Stimulated activated CD4-positive, alpha-beta T cell treated with anti-CD3 and anti-CD28 coated beads, Interleukin-4, amount 100 ng/mL, for 48 hours (primary cell): ENCODE measurements at places on chromosomes 5 and 9.
A peak's percentile ranks its signal among the peaks of the same experiment; 100 is the strongest.

GRCh38 chr9:136826703-136827582 lies 15.3 kb upstream of the AJM1 start:
- no peak for DNase-seq

- DNase-seq = no peak
Observed at GRCh38 chr9:14741369-14741768, 18.8 kb upstream of the CER1 start.

DNA sequence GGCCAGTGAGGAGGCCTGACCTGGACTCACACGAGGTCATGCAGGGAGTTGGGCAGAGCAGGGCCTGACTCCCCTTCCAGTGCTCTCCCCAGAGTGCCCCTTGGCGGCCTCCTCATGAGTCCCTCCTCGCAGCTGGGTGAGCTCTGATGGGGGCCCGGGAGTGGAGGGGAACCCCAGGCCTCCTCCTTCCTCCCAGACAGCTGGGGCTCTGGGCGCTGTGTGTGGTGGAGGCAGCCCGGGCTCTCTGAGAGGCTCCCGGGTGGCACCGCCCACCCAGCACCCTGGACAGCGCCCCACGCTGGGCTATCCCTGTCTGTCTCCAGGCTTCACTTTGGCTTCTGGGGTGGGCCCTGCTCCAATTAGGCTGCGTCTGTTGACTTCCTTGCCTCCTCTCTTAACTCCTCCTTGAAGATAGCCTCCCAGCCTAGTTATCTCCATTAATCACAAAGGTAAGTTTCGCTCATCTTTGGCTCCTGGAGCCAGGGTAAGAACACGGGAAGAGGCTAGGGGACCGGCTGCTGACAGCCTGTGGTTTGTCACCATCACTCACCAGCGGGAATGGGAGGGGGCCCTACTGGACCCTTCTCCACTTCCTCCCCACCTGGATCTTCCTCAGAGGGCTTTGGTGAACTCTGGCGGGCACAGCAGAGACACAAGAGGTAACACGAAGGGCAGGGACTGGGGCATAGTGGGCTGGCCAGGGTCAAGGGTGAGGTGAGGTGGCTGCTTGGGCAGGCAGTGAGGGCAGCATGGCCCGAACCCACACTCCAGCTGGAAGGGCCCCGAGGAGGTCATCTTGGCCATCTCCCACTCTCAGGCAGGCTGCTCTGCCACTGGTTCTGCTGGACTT lies 13.1 kb downstream of the PSD2 start:
- peak; percentile 50 for DNase-seq

- no peak for DNase-seq
Observed at GRCh38 chr9:120078112-120078511, 501.9 kb downstream of the CDK5RAP2 start.

DNA sequence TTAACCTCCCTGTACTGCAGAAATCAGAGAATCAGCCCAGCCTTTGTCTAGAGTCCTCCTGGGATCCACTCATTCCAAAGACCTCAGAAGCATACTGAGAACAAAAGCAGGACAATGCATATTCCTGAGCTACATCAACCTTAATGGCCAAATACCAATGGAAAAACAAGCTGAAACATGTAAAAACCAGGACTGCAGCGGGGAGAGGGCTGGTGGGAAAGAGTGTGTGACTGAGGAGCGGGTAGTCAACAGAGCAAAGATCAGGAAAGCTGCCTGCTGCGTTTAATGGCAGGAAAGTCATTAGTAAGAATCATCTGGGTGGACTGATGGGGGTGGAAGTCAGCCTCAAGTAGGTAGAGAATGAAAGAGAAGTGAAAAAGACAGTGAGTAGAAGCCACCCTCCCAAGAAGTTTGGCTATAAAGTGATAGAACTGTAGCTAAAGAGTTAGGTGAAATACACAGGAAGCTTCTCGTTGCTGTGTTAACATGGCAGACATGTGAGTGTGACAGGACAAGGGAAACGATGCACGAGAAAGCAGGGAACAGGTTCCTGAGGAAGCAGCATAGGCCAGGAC lies 88.1 kb downstream of the OTULIN start:
- DNase-seq = no peak

DNA sequence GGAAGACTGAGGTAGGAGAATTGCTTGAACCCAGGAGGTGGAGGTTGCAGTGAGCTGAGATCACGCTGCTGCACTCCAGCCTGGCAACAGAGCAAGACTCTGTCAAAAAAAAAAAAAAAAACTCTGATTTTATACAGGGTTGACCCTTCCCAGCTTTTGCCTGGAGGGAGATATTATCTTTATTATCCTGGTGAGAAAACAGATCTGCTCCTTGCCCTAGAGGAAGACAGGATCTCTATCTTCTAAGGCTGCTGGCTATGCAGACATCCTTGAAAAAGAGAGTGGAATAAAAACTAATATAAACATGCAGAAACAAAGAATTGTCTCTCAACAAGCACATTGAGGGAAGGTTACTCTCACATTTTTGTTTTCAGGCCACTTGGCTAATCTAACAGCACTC lies 1503.4 kb upstream of the WWC1 start:
- no peak for DNase-seq

GRCh38 chr5:75364571-75365280 lies 27.7 kb downstream of the HMGCR start:
- DNase-seq = no peak

DNA sequence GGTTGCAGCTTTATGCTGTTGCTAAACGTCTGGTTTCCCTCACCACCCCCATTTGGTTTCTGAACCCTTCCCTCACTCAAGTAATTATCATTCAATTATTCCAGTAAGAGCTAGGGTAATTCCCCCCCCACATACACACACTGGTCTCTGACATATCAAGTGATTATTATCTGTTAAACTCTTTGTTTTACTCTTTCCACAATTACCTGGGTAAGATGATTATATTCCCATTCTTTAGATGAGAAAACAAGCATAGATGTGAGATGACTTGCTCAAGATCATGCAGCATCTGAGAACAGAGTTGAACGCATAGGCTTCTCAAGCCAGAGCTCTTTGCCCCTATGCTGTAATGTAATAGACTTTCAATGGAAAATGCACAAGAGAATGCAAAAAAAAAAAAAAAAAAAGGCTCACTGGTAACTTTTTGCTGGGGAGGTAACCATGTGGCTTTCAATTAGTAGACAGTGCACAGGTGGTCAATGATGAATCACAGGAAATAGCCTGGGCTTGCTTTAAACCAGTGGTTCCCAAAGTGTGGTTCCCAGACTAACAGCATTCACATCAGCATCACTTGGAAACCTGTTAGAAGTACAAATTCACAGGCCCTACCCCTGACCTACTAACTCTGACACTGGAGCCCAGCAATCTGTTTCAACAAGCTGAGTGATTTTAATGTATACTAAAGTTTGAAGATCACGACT lies 87.6 kb downstream of the PIK3R1 start:
- peak; percentile 16 for DNase-seq

GRCh38 chr9:129773262-129774048 lies 20.6 kb upstream of the PTGES start:
- no peak for DNase-seq

- DNase-seq = no peak
Observed at GRCh38 chr9:121388140-121388905, 18.3 kb upstream of the STOM start.

DNA sequence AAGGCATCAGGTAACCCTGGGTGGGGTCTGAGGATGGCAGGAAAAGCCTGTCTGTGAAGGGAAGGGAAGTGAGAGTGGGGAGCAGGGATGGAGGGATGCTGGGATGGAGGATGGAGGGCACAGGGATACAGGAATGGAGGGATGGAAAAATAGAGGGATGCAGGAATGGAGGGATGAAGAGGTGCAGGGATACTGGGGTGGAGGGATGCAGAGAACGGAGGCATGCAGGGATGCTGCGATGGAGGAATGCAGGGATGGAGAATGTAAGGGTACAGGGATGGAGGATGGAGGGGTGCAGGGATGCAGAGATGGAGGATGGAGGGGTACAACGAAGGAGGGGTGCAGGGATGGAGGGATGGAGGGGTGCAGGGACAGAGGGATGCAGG lies 9.1 kb downstream of the PTGES2 start:
- no peak for DNase-seq

DNA sequence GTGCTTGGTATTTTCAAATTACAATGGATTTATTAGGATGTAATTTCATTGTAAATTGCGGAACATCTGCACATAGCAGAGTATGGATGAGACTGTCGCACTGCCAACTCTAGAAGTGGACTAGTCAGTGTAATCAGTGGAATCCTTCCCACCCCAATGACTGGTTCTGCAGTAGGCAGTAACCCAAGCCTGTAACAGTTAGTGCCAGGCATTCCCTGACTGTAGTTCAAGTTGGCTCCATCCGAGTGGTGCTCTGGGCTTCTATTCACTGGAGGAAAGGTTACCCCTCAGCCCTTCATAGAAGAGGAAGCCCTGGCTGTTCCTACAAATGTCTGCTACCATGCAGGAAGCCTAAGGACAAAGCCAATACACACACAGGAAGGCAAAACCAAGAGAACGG lies 23.2 kb downstream of the AK3 start:
- no peak for DNase-seq

GRCh38 chr5:156387391-156387790 lies 60.4 kb downstream of the SGCD start:
- DNase-seq = no peak

- DNase-seq = no peak
Observed at GRCh38 chr9:71863631-71864030, 47.4 kb downstream of the ABHD17B start.

DNA sequence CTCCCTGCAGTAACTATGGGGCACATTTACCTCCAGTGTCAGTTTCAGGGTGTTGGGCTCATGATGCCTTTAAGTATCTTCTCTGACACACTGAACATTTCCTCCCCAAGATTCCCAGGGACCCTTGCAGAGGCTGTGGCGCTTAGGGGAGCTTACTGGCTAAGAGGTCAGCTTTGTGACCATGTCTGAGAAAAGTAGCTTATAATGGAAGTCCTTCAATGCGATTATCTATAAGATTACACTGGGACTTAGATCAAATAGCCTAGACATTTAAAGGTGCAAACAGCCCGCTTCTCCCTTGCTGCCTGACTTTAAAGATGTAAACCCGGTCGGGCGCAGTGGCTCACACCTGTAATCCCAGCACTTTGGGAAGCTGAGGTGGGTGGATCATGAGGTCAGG lies 25.4 kb downstream of the FABP6 start:
- DNase-seq = no peak

DNA sequence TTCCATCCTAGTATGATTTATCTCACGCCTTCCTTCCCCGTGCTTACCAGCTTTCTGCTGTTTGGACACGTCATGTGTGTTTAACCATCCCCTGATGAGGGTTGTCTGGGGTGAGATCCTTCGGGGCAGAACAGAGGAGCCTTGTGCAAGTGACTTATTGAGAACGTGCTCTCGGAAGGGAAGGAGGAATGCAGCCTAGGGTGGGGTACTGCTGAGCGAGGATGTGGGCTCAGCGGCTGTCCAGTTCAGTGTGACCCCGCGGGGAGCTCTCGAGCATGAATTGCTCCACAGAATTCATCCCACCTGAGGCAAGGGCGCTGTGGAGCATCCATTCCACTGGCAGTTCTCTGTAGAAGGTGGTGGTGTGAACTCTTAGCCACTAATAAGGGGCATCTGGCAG lies 4.0 kb downstream of the MYOZ3 start:
- no peak for DNase-seq

- DNase-seq = no peak
Observed at GRCh38 chr9:78552802-78553201, 255.9 kb downstream of the PSAT1 start.

DNA sequence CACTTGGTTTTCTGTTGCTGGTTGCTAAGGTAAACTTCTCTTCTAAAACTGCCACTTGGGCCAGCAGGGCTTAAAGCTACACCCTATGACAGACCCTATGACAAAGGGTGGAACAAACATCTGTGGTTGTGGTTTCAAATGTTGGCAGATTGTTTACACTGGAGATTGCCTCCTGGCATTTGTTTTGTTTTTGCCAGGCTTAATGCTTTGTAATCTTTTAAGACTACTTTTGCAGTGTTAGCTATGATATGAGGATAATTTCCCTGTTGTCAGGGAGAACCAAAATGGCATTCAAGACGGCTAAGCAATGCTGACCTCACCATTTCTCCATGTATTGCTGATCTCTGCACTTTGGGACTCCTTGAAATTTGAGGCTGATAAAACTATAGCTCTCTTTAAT lies 50.3 kb downstream of the MAMDC2 start:
- DNase-seq = no peak

- DNase-seq = no peak
Observed at GRCh38 chr5:100479079-100479688, 56.0 kb upstream of the FAM174A start.

DNA sequence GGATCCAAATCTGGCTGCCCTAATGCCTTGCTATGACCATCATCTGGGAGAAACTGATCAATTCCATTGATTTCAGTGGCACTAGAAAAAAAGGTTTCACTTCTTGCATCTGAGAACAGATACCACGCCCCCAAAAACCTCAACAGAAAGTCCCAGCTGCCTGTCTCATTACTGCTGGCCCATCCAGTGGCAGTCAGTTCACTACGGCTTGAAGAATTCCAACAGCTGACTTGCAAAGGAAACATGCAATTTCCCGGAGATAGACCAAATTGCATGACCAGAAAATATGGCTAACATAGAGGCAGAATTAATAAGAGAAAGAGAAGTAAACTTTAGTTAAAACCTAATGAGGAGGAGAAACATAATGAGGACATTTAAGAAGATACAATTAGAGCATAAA lies 48.6 kb downstream of the UGCG start:
- DNase-seq = no peak

DNA sequence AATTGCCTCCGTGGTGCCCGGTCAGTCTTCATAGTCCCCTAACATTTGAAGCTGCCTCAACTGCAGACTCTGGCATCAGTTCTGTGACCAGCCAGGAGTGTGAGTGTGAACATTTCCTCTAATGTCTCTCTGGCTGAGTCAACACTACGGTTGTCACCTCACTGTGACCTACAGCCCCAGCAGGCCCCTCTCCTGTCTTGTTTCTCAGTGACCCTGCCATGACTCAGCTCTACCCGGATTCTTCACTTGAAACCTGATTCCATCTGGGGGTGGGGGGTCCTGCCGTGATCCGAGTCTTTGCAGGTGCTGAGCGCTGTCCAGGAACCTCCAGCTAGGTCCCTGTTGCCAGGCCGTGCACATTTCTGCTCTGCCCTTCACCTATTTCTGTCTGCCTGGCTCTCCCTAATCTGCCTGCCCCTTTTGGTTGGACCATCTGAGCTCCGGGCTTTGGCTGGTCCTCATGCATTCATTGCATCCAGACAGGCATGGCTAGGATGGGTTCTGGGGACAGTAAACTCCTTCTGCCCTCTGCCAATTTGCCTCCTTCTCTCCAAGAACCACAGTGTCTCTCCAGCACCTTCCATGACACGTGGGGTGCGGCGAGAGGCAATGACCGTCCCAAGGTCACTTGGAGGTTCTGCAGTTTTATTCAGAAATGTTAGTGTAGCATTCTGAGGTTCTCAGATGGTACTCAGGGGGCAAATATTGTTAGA lies 24.2 kb downstream of the STC2 start:
- DNase-seq = no peak

DNA sequence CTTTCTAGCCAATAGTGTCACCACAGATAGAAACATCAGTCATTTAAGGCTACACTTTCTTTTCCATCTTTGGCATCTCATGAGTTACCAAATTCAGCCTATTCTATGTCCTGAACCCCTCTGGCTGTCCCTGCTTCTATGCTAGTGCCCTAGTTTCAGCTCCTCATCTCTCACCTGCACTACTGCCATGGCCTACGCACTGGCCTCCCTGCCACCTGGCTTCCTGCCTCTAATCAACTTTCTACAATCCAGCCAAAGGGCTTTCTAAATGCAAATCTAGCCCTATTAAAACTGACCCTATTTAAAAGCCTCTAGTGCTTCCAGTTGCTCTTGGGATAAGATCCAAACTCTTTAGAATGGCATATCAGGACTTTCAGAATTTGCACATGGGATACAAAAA lies 482.9 kb downstream of the TMEM38B start:
- DNase-seq = no peak

- no peak for DNase-seq
Observed at GRCh38 chr9:79692857-79693571, 121.2 kb downstream of the TLE4 start.
